ENCODE measurements at places on chromosomes 3 and 15. TPM values are rescaled to one million over a fixed set of nuclear protein-coding genes. Genes with fewer than 3 reads are reported as not detected.

DNA sequence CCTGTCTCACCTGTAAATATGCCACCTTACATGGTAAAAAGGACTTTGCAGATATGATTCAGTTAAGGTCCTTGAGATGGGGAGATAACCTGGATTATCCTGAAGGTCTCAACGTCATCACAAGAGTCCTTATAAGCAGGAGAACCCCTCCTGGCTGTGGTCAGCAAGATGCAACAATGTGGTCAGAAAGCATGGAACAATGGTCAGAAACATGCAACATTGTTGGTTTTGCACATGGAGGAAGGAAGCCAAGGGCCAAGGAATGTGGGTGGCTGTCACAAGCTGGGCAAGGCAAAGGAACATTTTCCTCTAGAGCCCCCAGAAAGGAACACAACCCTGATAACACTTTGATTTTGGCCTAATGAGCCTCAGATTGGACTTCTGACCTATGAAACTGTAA lies 9.4 kb upstream of the SUMF1 start:
- no peak for DNase-seq

- DNase-seq = no peak
These were observed 94.0 kb downstream of the WDR76 start for GRCh38 chr15:43920815-43921214.

- no peak for DNase-seq
These were observed 154.4 kb downstream of the DNAJB8 start for GRCh38 chr3:128312271-128312670.

The KLHL40 gene
- total RNA-seq = not detected

The CLRN1 gene
- not detected for total RNA-seq

- no peak for DNase-seq
These were observed 76.6 kb downstream of the GBE1 start for GRCh38 chr3:81684751-81685395.

GRCh38 chr15:94269954-94270353 lies 38.6 kb downstream of the MCTP2 start:
- DNase-seq = no peak

The RARRES1 gene
- 2.5 TPM for total RNA-seq

DNA sequence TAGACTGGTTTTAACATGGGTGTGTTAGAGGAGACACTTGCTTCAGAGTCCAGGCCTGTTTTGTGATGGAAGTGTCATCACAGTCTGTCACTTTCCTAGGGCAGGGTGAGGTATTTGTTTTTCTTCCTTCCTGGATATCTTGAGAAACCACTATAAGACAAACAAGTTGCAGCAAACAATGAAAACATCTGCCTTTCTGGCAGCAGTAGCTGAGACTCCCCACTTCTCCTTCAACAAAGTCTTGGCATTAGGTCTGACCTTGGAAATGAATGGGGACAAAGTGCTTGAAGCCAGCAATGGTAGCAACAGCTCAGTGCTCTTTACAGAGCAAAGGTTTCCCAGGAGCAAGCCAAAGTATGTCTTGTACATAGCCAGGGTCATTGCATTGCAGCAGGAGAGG lies 64.6 kb downstream of the CD200 start:
- no peak for DNase-seq

DNA sequence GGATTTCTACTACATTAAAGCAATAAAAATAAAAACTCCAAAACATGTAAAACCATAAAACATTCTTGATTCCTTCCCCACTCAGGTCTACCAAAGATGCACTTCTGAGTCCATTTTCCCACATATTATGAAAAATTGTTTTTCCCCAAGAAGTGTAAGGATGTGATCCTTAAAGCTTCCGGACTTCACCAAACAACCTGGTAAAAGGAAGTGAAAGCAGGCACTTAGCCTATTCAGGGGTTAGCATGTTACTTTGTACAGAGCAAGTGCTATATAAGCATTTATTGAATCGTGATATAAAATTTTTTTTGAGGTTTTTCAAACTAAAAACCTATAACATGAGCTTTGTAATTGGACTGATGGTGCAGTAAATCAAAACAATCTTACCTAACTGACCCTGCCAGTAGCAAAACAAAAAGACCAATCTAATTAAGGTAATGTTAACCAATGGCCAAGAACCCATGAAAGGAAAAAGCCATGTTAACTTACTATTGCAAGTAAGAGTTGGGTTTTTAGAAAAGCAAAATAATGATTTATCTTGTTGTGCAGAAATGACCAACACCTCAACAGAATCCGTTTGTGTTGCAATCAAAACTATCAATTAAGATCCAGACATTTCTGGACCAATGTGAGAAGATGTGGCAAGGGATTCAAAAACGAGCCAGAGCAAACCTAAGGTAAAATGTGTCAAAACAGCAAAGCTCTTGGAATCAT lies 1.8 kb downstream of the SETD2 start:
- no peak for DNase-seq

The GOLGA8G gene
- total RNA-seq = not detected

- DNase-seq = no peak
These were observed 127.0 kb downstream of the EPHB1 start for GRCh38 chr3:134922101-134922500.

Measured in neural crest cell (in vitro differentiated cells).